Activated naive CD8-positive, alpha-beta T cell treated with anti-CD3 and anti-CD28 coated beads for 36 hours (primary cell): ENCODE measurements at places on chromosomes 16 and 17.

DNA sequence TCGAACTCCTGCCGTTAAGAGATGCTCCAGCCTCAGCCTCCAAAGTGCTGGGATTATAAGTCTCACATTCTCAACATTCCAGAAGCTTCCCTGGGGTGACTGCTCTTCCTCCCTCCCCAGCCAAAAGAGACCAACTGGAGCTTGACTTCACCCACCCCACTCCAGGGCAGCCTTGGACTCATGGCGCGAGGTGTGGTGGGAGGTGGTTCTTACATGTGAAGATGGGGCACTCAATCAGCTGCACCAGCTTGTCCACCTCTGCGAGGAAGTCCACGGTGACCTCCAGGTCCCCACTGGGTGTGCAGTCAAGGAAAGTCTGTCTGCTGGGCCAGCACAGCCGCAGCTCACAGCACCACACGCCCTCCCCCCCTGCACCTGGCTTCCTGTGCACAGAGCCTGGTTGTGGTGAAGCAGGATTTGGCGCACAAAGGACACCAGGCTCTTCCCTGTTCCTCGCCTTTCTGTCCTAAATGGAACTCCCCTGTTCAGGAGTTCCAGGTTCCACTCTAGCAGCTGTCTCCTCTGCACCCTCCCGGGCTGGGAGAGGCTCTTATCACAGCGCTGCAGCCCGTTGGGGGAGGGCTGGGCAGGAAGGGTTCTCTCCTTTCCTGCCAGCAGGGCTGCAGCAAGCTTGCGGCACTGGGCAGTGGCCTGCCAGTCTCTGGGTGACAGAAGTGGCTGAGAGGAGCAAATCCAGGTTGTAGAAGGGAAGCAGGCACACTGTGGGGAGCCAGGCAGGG, 9.6 kb upstream of the MTSS2 start:
- no peak for DNase-seq

DNA sequence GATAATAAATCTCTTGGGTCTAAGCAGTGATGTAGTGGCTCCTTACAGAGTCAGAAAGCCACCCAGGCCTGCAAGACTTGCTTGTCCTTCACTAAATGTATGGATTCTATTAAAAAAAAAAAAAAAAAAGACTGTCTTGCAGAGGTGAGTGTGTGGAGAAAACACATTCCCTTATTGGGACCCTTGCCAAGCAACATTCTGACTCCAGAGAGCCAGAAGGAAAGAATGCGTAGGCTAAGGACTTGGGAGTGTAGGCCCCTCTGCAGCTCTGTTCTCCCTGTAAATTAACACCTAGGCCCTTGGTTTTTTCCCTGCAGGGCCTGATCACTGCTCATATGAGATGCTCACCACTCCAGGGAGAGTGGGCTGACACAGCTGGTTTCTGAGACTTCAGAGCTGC, 17.8 kb downstream of the SCPEP1 start:
- no peak for DNase-seq

- no peak for DNase-seq
These were observed 132.6 kb downstream of the SNX11 start for GRCh38 chr17:48240122-48240521.

- DNase-seq, result no peak
These were observed 83.8 kb downstream of the PMP22 start for GRCh38 chr17:15181333-15181732.

DNA sequence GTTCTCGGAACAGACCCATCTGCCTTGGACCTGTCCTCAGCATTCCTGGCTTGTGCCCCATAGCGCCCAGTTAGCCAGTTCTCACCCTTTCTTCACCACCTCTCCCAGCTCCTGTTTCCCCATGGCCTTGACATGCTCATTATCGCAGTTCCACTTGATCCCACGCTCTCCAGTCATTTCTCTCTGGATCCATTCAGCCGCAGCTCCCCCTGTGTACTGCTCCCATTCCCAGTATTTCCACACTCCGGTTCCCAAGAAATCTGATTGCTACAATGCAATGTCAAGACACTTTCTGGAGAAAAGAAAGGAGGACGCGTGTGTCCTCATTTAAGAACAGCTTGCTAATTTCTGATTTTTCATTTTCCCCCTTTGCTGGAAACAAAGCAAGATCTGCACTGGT, 55.4 kb downstream of the TMEM186 start:
- no peak for DNase-seq

GRCh38 chr17:44216173-44216572, 3.3 kb downstream of the UBTF start:
- peak; percentile 50 for DNase-seq

DNA sequence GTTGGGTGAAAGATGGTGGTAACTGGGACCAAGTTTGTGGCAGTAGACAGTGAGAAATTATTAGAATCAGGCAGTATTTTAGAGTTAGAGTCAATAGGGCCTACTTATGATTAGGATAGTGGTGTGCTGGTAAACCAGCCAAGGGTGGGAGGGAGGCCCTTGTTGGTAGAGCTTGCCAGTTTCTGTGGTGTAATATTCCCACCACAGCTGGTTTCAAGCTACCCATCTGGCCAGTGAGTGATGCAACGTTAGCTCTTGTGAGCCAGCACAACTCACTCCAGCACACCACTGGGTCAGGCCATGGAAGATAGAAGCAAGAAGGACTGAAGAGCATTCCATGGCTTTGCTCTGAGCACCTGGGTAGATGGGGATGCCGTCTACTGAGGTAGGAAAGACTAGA, 34.9 kb downstream of the GNAO1 start:
- no peak for DNase-seq

- DNase-seq, result no peak
These were observed 196.8 kb downstream of the CBLN1 start for GRCh38 chr16:49084628-49085390.

DNA sequence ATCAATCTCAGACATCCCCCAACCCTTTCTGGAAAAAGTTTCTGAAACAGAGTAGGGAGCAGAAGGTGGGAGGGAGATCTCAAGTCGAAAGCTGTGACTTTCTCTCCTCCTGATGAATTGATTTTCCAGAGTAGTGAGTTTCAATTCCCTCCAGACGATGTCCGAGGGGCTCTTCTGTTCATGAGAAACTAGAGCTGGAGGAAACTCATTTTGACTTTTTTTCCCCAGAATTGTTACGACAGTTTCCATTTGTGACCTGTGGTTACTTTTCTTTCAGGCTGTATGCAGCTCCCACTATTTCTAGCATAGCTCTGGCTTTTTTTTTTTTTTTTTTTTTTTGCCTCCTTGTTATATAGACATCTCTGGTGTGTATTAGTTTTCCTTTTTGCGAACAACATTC, 422.1 kb upstream of the SALL1 start:
- DNase-seq, result no peak

DNA sequence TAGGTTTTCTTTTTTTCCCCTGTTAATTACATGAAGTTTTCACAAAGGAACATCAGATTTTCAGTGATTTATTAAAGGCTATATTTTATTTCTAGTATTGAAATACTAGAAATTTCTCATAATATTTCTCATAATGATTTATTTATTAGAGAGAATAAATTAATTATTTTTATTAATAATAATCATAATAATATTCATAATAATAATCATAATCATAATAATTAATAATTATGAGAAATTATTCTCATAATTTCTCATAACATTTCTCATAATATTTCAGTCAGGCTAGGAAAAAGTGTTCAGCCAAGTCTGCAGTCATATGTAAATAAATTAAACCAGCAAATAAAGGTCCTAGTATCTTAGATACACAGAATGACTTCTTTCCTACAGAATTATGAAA, 41.4 kb downstream of the CNTNAP4 start:
- no peak for DNase-seq

DNA sequence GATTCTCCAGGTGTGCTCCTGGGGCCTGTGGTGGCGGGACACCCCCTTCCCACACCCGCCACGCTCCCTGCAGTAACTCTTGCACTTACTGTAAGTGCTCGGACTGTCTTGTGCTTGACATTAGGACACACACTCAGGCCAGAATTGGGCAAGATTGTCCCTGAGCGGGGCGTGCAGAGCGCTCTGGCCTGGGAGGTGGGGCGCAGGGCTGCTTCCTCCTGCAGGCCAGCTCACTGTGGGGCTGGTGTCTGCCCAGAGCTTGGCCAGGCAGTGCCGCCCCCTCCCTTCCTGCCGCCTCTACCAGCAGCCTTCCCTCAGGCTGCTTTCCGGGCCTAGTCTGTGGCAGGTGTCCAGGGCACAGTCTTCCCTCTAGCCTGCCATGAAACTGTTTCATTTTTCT, 6.1 kb upstream of the ATP6V0C start:
- DNase-seq, result no peak

DNA sequence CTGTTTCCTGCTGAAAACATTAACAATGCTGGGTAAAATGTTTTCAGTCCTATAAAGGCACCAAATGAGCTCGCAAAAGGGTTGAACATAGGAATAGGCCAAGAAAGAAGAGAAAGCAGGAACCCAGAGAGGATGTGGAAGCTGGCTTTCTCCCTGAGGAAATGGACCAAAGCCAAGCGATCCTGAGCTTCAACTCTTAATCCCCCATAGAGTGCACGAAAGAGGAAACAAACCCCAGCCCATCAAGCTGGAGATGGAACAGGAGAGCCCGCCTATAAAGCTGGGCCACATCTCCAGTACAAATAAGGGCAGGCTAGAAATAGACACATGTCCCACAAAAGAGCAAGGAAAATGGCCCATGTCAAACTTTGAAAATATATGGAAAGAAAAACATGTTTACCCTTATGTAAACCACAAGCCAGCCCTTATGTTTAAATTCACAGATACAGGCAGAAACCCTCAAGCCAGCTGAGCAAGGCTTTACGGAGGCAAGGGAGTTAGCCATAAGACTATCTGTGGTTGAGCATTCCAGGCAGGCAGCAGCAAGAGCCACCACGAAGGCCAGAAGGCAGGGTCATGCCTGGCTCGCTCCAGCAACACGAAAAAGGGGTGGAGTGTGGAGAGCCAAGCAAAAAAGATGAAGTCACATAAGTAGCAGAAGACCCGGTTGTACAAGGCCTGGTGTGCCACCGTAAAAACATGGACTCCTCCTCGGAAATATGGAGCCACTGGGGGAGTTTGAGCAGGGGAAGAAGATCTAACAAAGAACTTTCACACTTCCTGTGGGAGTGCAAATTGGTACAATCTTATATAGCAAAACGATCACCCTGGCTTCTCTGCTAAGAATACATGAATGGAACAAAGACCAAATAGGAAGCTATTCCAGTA, 27.8 kb downstream of the COPRS start:
- DNase-seq, result no peak

DNA sequence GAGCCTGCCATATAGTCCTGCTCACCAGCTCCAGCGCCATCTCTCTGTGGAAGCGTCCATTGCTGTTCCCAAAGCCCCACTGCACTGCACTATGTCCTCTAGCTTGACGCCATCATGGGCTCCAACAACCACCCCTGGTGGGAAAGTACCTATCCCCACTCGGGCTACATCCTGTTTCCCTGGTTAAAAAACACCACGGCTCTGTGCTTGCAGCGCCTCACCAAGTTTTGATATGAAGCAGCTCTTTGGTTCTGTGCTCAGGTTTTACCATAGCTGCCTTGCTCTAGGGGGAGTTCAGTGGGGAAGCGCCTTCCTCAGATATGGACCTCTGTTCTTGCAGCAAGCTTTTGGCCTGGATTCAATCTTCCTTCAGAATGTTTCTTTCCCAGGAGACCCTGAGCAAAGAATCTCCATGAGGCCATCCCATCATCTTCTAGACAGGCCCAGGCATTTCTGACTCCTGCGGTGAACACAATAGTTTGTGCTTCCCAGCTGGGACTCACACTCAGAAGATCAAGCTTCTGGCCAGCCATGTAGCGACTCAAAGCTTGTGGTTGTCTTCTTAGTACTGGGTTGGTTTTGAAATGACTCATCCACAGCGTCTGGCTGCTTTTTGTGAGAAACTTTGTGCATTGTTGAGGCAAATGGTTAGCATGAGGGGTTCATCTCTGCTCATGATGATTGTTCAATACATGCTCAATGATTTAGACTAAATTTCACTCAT, 39.5 kb downstream of the DYNLRB2 start:
- DNase-seq, result peak; percentile 73

- no peak for DNase-seq
These were observed 113.4 kb upstream of the RCVRN start for GRCh38 chr17:10018461-10018891.

DNA sequence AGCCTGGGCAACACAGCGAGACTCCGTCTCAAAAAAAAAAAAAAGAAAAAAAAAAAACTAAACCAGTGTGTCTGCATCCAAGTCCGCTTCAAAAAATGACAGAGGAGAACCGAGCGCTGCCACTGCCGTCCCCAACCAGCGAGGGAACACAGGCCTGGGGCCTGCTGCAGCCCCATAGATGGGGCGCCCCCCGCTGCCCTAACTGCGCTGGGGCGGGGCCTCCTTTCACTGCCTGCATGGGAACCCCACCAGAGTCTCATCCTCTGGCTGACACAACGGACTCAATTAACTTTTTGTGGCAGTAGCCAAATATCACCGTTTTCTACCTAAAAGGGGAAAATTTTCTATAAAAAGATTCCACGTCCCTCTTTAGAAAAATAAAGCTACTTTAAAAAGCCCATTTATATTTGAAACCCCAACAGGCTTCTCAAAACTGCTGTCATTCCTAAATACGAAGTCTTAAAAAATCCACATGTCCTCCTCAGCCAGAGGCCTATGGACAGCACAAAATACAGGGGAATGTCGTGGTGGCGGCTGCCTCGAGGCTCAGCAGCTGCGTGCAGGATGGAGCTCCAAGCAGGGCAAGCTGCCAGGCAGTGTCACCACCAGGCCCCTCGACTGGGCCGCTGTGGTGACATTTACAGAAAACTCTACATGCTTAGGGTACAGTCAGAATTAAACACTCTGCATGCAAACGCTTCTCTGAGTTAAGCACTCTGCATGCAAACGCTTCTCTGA, 30.3 kb downstream of the KLHDC4 start:
- DNase-seq, result no peak

- DNase-seq, result no peak
These were observed 39.5 kb downstream of the SMARCE1 start for GRCh38 chr17:40608061-40608581.

- DNase-seq, result no peak
These were observed 23.2 kb upstream of the WSCD1 start for GRCh38 chr17:6046931-6047330.

- DNase-seq, result no peak
These were observed 24.2 kb downstream of the XPO6 start for GRCh38 chr16:28187595-28188004.
